ENCODE measurements at places on chromosomes 1 and 21.

DNA sequence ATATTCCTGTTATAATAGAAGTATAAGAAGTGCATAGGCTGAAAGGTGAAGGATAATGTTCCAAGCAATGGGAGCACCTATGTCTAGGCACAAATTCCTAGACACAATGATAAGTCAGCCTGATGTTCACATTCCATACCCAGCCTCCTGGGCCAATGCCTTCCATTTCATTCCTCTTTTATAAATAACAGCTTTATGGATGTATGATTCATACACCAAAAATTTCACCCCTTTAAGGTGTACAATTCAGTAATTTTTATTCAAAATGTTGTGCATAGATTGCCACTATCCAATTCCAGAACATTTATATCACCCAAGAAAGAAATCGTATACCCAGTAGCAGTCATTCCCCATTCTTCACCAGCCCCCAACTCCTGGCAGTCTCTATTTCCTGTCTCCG, 118.8 kb downstream of the BRINP2 start:
- no peak for DNase-seq

DNA sequence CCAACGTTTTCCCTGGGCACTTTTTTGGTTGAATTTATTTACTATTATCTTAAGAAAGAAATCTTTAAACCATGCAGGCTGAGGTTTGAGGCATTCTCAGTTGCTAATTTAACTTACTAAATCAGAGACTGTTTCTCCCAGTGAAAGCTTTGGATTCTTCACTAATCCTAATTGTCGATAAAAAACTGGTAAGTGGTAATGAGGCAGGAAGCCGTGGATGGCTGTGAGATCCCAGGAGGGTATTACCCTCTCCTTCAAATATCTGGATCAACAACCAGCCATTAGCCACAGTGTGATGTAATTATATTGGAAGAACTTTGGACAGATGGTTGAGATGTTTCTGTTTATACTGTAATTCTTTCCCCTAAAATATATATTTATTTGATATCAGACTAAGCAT, 485.0 kb downstream of the DISC1 start:
- DNase-seq, result no peak

- DNase-seq, result no peak
Measured at GRCh38 chr1:25544243-25544764, 898 bp downstream of the LDLRAP1 start.

- DNase-seq, result no peak
Measured at GRCh38 chr1:235996048-235996785, 68.7 kb downstream of the NID1 start.

Data from epithelial cell of prostate (primary cell).